ENCODE measurements at places on chromosomes 12 and 14.

DNA sequence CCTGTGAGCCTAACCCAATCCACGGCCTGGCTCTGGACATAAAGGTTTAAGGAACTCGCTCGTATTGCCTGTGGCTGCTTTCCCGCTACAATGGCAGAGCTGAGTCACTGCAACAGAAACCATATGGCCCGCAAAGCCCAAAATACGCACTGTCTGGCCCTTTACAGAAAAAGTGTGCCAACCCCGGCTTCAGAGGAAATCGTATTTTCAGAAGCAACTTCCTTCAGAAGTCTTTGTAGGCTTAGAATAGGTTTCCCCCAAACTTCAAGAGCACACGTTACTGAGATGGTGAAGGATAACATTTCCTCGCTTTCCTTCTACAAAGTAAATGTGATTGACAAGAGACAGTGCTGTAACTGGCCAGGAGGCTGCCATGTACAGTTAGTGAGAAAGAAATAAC, 34.8 kb upstream of the TESC start:
- no peak for DNase-seq

- no peak for DNase-seq
These were observed 81.6 kb downstream of the LLPH start for GRCh38 chr12:66048835-66049537.

DNA sequence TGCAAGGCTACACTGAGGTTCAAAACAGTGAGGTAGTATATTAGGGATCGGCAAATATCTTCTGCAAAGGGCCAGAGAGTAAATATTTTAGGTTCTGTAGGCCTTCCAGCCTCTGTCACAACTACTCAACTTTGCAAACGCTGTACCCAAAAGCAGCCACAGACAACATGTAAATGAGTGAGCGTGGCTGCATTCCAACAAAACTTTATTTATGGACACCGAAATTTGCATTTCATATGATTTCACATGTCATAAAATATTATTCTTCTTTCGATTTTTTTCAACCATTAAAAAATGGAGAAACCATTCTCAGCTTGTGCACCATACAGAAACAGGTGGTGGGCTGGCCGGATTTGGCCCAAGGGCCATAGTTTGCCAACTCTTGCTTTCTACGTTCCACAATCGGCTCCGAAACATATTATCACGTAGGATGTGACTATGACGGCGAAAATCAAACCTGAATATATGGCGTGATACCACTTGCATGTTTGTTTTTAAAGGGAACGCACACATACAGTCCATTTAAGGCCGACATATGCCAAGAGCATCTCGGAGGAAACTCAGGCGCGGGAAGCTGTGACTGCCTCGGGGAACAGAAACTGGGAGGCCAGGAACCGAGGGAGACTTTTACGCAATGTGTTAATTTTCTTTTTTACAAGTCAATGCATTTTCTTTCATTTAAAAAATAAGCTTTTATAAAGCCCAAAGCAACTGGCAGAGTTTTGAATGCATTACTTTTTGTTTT, 7.1 kb downstream of the NCOR2 start:
- DNase-seq, result no peak

DNA sequence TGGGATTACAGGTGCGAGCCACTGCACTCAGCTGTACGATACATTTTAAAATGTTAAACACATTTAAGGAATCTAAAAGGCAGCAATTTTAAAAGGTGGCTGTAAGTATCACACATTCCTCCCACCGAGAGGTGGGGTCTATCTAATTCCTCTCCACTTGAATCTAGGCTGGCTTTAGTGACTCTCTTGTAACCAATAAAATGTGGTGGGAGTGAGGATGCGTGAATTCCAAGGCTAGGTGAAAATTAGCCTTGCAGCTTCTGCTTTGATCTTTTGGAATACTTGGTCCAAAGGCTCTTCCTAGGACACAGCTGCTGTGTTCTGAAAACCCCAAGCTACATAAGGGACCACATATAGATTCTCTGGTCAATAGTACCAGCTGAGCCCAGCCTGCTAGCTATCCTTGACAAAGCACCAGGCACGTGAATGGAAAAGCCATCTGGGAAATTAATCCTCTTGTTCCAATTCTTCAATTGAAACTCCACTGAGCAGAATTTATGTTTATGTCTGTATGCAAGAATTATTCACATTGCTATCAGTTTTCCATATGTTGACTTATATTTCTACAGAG, 8.8 kb upstream of the GPRC5D start:
- no peak for DNase-seq

Measured in astrocyte (in vitro differentiated cells and primary cell).